ENCODE measurements at places on chromosomes 7 and 10. TPM values are rescaled to one million over a fixed set of nuclear protein-coding genes. Genes with fewer than 3 reads are reported as not detected.

- no peak overlapping the region for H3K4me3 ChIP-seq
- no peaks in the 10 kb centered on the region for H3K4me1 ChIP-seq
- H3K27ac ChIP-seq, result no peak overlapping the region
- no peaks in the 10 kb centered on the region for H3K27me3 ChIP-seq
- DNase-seq, result no peak
Measured at GRCh38 chr7:91811641-91812040, 68.9 kb downstream of the MTERF1 start.

- H3K36me3 ChIP-seq, result peaks cover 3% of the 10 kb centered on the region
- DNase-seq, result no peak
- H3K4me1 ChIP-seq, result peaks cover 31% of the 10 kb centered on the region
- no peak overlapping the region for H3K27ac ChIP-seq
Measured at GRCh38 chr10:74822521-74823089, 3.8 kb upstream of the KAT6B start.

GRCh38 chr10:43569681-43570080 lies 4.7 kb downstream of the ZNF239 start:
- H3K27me3 ChIP-seq, result no peaks in the 10 kb centered on the region
- no peak for DNase-seq
- peaks cover 34% of the 10 kb centered on the region for H3K4me1 ChIP-seq
- H3K27ac ChIP-seq, result no peak overlapping the region

GRCh38 chr7:107090457-107090856 lies 46.0 kb downstream of the PRKAR2B start:
- H3K36me3 ChIP-seq, result no peaks in the 10 kb centered on the region
- H3K27ac ChIP-seq, result no peak overlapping the region
- no peaks in the 10 kb centered on the region for H3K4me1 ChIP-seq
- DNase-seq, result no peak
- no peak overlapping the region for H3K4me3 ChIP-seq

DNA sequence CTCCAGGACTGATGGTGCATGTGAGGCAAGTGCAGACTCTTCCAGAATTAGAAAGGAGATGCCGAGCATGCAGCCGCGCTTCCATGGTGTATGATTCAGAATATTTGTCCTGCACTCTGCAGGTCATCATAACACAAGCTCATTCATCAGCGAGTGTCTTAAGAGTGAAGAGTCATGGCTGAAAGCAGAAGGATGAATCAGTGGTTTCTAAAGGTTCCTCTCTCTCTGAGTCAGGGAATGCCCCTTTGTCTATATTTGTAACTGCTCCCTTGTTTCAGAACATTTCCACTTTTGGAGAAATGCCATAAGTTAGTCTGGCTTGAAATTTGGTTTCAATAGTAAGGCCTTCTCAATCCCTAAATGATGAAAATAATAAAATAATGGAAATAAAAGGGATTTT lies 52.3 kb downstream of the HECW1 start:
- H3K4me3 ChIP-seq, result no peak overlapping the region
- no peak overlapping the region for H3K27ac ChIP-seq
- no peak for DNase-seq
- peaks cover 20% of the 10 kb centered on the region for H3K27me3 ChIP-seq

GRCh38 chr10:17731331-17732020 lies 20.5 kb upstream of the TMEM236 start:
- H3K27ac ChIP-seq, result no peak overlapping the region
- no peaks in the 10 kb centered on the region for H3K27me3 ChIP-seq
- DNase-seq, result no peak
- no peaks in the 10 kb centered on the region for H3K36me3 ChIP-seq
- peaks cover 11% of the 10 kb centered on the region for H3K4me1 ChIP-seq

DNA sequence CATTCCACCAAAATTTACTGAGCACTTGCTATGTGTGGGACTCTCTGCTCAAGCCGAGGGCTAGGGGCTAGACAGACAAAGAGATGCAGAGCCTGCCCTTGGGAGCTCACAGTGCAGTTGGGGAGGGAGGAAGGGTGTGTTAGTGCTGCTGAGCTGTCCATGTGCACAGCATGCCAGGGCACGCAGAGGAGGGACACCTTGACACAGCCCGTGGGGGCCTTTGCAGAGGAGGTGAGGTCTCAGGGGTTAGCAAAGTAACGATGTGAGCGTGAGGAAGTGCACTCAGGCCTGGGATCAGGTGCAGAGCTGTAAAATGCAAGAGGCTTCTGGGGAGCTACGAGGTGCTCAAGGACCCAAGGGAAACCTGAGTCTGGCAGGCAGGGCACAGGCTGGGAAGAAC lies 16.3 kb downstream of the PRKCQ start:
- no peaks in the 10 kb centered on the region for H3K4me1 ChIP-seq
- no peak for DNase-seq
- no peaks in the 10 kb centered on the region for H3K36me3 ChIP-seq

GRCh38 chr7:90692947-90693346 lies 96.8 kb downstream of the CDK14 start:
- H3K27me3 ChIP-seq, result no peaks in the 10 kb centered on the region
- peaks cover 6% of the 10 kb centered on the region for H3K4me1 ChIP-seq
- H3K27ac ChIP-seq, result no peak overlapping the region
- no peak for DNase-seq

Gene BET1
- 18.8 TPM for total RNA-seq

Gene GSTO2
- 0.58 TPM for total RNA-seq

Gene ASAH2B
- 7.3 TPM for total RNA-seq

Gene ADRB1
- total RNA-seq, result 0.14 TPM

Gene GIMAP7
- not detected for total RNA-seq

Gene CLCN1
- 0.09 TPM for total RNA-seq
